ENCODE measurements at places on chromosomes 6 and 20. TPM values are rescaled to one million over a fixed set of nuclear protein-coding genes. Genes with fewer than 3 reads are reported as not detected.

The FAM83B gene
- total RNA-seq = 22.2 TPM

DNA sequence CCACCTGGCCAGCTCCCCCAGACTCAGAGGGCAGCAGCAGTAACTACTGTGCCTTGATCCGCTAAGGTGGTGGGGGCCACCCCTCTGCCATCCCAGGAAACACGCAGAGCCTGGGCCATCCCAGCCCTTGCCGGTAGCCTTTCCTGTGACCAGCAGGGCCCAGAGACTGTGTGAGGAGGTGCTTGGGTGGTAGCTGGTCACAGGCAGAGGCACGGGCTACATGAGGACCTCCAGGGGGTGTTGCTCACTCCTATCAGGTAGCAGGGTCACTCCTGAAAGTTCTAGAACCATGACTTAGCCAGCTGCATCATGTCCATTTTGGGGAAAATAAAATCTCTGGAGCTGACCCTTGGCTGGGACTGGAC lies 22.8 kb downstream of the PCMTD2 start:
- H3K36me3 ChIP-seq = peaks cover 5% of the 10 kb centered on the region
- H3K27me3 ChIP-seq = peaks cover 15% of the 10 kb centered on the region
- no peak for DNase-seq
- no peak overlapping the region for H3K27ac ChIP-seq
- H3K4me3 ChIP-seq = no peak overlapping the region

DNA sequence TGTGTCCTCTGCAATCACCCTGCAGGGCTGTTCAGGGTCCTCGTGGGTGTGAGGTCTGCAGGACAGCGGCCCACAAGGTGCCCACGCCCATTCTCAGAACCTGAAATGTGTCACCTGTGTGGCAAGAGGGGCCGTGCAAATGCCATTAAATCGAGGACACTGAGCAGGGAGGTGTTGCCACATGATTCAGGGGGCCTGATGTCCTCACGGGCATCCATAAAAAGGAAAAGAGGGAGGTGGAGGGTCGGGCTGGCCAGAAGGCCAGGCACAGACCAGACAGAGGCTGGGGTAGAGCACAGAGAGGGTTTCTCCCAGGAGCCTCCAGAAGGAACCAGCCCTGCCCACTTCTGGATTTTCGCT lies 239.6 kb downstream of the ERMARD start:
- no peak overlapping the region for H3K4me3 ChIP-seq
- peaks cover 14% of the 10 kb centered on the region for H3K27me3 ChIP-seq
- DNase-seq = no peak
- H3K4me1 ChIP-seq = no peaks in the 10 kb centered on the region
- H3K27ac ChIP-seq = no peak overlapping the region

The C6orf141 gene
- total RNA-seq = 60.9 TPM

The CST1 gene
- 1.2 TPM for total RNA-seq

- H3K36me3 ChIP-seq = no peaks in the 10 kb centered on the region
- H3K27me3 ChIP-seq = no peaks in the 10 kb centered on the region
- no peak overlapping the region for H3K27ac ChIP-seq
- no peak for DNase-seq
Observed at GRCh38 chr6:2745246-2745645, 5.5 kb downstream of the MYLK4 start.

GRCh38 chr20:56552911-56553629 lies 20.0 kb downstream of the FAM209B start:
- DNase-seq = no peak
- H3K27ac ChIP-seq = no peak overlapping the region
- H3K4me1 ChIP-seq = peaks cover 9% of the 10 kb centered on the region
- H3K36me3 ChIP-seq = no peaks in the 10 kb centered on the region

DNA sequence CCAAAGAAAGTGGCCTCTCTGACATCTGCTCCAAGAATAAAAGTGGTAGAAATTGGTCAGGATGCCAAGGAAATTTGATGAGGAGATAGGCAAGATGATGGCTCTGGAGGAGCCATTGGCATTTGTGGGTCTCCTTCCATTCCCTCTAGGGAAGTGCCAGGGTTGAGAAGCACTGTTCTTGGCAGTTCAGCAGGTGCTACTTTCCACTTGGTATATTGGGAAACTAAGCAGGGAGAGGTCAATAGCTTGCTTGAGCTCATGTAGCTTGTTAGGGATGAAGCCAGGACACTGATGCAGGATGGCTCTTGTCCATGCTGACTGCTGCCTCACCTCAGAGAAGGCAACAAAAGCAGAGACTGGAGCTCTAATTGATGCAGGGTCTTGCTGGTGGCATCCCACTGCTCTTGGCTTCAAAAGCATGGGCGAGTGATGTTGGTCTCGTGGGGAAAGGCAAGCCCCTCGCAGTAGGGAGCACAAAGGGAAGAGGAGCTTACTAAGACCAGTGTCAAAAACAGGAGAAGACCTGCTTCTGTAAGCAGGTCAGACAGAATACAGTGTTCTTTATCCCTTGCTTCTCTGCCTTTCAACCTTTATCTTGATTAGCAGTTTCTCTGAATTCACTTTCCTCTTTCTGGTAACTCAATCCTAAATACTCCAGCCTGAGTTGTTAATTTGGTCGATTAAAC lies 73.1 kb upstream of the RIPOR2 start:
- no peaks in the 10 kb centered on the region for H3K27me3 ChIP-seq
- H3K27ac ChIP-seq = no peak overlapping the region
- H3K36me3 ChIP-seq = no peaks in the 10 kb centered on the region
- no peak for DNase-seq
- H3K4me3 ChIP-seq = no peak overlapping the region
- H3K4me1 ChIP-seq = peaks cover 47% of the 10 kb centered on the region

DNA sequence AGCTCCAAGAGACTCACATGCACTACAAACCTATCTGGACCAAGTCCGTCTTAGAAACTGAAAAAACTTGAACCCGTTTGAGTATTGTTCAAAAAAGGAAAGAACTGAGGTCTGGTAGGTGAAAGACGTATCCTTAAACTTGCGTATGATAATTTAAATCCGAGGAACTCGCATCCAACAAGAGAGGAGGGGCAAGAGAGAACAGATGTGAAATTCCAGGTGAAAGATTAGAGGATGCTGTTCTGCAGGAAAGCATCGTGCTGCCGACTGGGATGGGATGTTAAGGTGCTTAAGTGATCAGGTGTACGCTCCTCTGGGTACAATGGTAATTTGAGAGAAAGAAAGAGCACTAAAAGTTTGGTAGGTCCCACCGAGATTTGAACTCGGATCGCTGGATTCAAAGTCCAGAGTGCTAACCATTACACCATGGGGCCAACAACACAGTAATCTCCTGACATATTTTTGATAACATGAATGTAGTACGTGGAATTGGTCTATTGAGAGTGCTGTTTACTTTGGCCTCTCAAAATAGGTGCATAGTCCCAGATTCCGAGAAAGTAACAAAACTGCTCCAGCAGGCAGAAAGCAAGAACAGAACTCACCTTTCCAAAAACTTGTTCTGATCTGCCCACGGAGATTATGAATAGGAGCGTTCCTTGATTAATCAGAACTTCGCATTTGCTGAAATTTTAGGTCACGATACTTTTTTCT lies 53.5 kb upstream of the BTN3A2 start:
- peaks cover 43% of the 10 kb centered on the region for H3K4me1 ChIP-seq
- peak overlapping the region; percentile 75 for H3K4me3 ChIP-seq
- no peaks in the 10 kb centered on the region for H3K27me3 ChIP-seq
- peaks cover 40% of the 10 kb centered on the region for H3K36me3 ChIP-seq

The LGSN gene
- not detected for total RNA-seq

All from Calu3 (cell line).